Astrocyte (in vitro differentiated cells and primary cell): ENCODE measurements at places on chromosomes 2 and 18. TPM values are rescaled to one million over a fixed set of nuclear protein-coding genes. Genes with fewer than 3 reads are reported as not detected.

DNA sequence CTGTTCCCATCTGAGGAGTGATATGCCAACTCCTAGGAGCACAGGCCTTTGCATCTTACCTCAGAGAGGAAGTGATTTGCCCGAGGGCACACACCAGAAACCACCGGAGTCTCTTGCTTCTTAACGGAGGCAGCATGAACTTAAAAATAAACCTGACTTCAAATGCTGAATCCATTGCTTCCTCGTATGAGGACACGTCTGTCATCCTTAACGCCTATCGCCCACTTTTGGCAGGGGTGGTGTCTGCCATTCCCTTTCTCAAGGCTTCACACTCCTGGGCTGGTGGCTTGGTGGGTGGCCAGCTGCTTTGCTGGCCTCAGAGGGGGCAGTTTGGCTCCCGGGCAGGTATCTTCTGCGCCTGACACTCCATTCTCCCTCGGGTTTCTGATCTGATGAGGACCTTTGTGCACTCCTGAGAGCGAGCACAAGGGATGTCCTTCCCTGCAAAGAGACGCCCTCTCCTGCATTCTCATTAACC is 1.1 kb upstream of the PREB start:
- no peak for DNase-seq

The HOXD13 gene
- total RNA-seq, result not detected in 2 replicates

The PFN4 gene
- total RNA-seq, result 0.48 and 0.64 TPM in 2 replicates

DNA sequence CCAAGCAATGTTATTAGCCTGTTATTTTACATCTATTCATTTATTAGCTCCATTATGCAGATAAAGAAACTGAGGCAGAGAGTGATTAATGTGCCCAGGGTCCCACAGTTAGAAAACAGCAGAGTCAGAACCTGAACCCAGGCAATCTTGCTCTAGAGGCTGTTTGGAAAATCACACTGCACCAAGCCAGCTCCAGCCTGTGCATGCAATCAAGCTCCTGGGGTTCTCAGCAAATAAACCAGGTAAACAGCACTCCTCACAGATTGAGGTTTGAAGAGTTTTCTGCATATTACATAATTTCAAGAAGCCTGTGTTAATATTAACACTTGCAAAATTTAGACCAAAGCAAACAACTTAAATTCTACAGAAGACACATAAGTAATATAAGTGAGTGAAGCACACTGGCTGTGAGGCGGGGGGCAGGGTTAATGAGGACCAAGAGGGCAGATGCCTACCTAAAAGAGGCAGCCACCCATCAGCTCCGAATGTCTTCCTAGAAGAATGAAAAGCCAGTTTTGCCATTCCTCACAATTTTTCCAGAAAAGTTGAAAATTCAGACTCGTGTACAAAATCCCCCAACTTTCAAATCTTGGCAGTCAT is 35.4 kb downstream of the CACNB4 start:
- DNase-seq, result no peak

DNA sequence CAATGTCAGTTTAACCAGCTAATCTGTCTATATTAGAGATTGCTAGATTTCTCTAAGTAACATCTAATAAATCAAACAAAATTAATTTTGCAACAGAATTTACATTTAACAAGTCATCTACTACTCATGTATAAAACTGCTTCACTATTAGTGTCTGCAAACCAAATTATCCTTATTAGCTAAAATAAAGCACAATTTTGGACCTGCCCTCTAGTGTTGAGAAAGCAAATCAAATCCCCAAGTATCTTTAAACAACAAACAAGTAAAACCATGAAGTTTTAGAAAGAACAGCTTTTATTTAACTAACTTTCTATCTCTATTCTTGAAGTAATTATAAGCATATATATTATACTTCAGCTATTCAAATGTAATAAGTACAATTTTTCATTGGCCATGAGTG is 113.1 kb upstream of the SP3 start:
- DNase-seq, result no peak
